ENCODE measurements at places on chromosomes 3 and 15.

DNA sequence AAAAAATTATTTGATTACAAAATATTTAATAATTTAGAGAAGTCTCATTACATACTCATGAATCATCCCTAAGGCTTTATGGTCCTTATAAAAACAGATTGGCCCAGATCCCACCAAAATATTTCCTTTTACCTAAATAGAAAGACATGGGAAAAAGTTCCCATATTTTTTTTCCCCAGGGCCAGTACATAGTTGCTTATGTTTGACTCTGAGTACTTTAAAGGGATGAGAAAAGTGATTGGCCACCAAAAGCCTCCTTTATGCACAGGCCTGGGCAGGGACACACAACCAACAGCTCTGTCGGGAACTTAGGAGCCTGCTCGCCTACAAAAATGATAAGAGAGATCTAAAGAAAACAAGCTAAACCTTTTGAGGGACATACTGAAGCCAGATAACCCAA lies 22.3 kb downstream of the KCNAB1 start:
- no peak overlapping the region for H3K27ac ChIP-seq
- H3K27me3 ChIP-seq: no peaks in the 10 kb centered on the region
- no peak for DNase-seq
- H3K4me3 ChIP-seq: no peak overlapping the region

DNA sequence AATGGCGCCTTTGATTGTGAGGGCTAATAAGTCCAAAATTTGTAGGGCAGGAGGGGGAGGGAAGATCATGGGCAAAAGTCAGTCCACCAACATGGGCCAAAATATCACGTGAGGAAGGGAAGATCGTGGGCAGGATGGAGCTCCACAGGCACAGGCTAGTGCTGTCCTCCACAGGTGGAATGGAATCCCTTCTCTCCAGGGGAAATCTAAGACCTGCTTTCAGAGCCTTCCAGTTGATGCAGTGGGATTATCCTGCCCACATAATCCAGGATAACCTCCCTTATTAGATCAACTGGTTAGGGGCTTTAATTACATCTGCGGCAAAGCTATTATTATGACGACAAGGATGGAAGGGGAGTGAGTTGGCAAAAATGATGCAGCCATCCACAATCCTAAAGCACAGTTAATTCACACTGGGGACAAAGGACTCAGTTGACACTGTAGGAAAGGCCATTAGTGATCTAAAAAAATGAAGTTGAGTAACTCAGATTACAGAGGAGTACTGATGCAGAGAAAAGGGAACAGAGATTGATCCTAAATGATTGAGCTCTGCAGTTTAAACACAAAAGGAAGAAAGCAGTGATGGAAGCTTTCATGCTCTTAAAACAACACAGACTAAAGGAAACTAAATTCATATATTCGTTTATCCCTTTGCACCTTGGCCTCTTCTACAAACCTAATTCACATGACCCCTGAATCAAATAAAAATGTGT lies 159.8 kb downstream of the AKAP13 start:
- H3K27ac ChIP-seq: no peak overlapping the region
- no peak for DNase-seq
- H3K36me3 ChIP-seq: no peaks in the 10 kb centered on the region
- no peak overlapping the region for H3K4me3 ChIP-seq
- no peaks in the 10 kb centered on the region for H3K27me3 ChIP-seq

DNA sequence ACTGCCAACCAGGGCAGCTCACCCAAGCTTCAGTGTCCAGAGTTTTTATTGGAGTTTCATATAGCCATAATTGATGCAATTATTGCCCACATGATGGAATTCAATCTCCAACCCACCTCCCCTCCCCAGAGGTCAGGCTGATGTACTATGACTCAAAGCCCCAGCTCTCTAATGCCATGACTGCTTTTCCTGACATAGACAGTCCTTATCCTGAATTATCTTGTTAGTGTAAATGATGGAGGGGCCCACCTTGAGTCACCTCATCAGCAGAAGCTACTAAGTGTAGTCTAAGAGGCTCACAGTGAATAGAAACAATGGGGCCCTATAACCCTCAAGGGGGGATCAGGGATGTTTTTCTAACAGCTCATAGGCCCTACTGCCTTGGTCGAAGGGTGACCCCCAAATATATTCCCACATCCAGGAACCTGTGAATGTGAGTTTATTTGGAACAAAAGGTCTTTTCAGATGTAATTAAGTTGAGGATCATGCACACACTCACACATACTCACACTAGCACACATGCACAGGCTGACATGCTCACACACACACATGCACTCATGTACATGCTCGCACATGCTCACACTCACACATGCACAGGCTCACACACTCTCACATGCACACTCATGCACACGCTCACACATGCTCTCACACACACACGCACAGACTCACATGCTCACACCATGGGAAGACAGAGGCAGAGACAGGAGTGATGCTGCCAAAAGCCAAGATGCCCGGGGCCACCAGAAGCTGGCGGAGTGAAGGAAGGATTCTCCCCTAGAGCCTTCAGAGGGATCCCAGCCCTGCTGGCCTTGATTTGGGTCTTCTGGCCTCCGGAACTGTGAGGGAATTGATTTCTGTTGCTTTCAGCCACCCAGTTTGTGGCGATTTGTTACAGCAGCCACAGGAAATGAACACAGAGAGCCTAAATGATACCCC lies 131.2 kb upstream of the SMAD3 start:
- no peaks in the 10 kb centered on the region for H3K36me3 ChIP-seq
- no peak for DNase-seq
- H3K27me3 ChIP-seq: no peaks in the 10 kb centered on the region
- H3K4me3 ChIP-seq: no peak overlapping the region

DNA sequence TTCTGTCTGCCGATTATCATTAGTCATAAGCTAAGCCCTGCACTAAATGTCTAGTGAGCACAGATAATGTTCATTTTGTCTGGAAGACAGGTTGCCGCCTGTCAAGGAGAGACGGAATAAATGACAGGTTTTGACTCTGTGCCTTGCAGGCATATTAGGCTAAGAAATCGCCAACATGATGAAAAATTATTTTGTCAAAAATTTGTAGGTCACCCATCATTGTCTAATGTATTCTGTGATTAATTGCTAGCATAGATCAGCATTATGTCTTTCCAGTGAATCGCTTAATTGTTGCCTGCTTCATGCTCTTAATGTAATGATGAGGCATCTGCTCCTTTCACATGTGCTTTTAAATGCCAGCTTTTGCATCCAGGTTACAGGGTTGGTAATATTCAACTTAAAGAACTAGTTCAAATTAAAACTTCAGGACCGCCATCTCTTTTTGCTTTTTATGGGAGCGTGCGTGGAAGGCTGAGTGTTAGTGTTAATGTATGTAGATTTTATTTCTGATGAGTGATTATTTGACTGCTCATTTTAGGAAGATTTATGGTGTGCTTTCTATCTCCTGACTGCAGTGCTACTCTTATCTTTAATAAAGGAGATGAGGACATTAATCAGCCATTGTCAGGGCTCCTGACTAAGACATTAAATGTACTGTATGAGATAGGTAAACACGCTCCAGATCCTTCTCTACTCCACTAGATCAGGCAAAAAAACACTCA lies 120.8 kb upstream of the MEIS2 start:
- H3K4me1 ChIP-seq: no peaks in the 10 kb centered on the region
- H3K27ac ChIP-seq: no peak overlapping the region
